H4 (cell line): ENCODE measurements at places on chromosomes 7 and 10. TPM values are rescaled to one million over a fixed set of nuclear protein-coding genes. Genes with fewer than 3 reads are reported as not detected.
A peak's percentile ranks its signal among the peaks of the same experiment; 100 is the strongest.

DNA sequence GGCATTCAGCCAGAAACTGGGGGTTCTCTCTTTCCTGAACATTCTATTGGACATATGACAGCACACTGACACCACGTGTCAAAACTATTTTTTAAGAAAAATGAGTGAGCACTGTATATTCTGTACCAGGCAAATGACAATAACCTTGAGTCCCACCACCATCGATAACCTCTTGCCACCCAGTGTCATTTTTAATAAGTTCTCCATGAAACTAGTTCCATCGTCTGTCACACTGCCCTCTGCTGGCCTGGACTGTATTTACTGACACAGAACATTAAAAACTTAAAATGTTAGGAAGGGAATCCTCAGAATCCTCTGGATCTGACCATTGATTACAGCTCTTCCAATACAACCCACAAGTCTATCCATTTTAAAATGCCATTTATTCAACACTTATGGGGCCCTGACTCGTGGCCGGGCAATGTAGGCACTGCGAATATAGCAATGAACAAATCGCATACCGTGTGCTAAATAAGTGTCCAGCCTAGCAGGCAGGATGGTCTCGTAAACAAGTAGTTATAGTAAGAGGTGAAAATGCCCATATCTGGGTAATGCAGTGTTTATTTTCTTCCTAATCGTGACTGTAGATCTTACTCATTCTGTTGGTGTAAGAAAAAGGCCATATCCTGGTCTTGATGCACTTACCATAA lies 35.9 kb upstream of the CACNB2 start:
- DNase-seq: peak; percentile 23

GRCh38 chr7:149721084-149721601 lies 52.2 kb downstream of the ZNF467 start:
- DNase-seq: no peak

DNA sequence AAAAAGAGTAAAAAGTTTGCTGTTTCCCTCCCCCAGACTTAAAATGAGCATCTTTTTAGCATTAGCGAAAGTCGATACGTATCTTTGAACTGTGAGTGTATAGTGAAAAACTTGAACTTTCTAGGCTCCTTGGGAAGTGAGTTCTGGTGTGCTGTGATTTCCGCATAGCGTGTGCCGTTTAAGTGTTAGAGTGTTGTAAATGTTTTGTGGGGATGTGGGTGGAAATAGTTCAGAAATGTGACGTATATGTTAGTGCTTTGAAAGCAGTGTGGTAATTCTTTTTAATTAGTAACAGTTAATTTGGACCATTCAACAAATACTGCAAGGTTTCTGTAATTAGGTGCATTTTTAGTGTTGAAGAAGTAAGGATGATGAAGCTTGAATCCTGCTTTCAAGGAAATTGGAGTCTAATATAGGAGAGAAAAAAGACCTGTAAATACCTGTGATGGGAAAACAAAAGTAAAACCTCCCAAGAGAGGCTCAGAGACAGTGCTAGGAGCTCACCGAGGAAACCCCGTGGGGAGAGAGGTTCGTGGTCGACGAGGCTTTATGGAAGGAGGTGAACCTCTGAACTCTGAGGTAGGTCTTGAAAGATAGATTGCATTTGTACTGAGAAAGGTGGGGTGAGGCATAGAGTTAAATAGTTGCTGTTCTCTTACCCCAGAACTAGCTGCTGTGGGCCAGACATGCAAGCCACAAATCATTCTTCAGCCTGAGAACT lies 40.8 kb downstream of the RBM33 start:
- DNase-seq: no peak

PTPRN2 gene
- total RNA-seq: 0.97 TPM in 2 replicates

DNA sequence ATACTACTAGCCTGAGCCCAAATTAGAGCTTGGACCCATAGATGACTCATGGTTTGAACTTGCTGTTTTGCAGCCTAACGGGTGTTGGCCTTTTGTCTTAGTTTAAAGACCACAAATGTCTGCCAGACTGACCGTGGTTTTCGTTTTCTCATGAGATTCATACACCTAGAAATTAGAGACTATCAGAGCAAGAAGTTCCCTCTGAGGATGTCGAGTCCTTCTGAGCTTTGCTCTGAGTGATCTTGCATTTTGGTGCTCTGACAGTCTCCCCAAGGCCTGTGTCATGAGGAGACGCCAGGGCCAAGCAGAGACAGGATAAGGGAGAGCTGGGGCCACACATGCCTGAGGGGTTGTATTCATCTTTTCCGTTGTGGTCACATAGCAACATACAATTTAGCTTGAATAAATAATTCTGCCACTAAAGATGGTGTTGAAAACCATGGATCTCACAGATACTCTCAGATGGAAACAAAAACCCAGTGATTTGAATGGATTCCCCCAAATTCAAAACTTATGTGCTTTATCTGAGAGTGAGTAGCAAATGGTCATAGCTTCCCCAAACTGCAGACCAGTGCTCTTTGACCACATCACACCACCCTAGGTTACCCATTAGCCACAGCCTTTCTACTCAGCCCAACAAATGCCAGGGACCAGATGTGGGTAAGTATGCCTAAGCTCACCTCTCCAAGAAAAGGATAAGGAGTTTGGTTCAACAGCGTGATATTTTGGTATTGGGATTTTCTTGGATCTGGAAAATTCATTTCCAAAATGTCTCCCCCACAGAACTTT lies 762.0 kb upstream of the IGFBP3 start:
- DNase-seq: peak; percentile 86

SLC39A12 gene
- total RNA-seq: not detected in 2 replicates

GRCh38 chr7:115704884-115705283 lies 325.7 kb downstream of the TFEC start:
- DNase-seq: no peak

- DNase-seq: no peak
These were observed 24.1 kb downstream of the OAT start for GRCh38 chr10:124394583-124394982.
